Brain pericyte (primary cell): ENCODE measurements at places on chromosomes 2 and 18.

GRCh38 chr2:73889206-73889605, 3.6 kb upstream of the ACTG2 start:
- no peak for DNase-seq

DNA sequence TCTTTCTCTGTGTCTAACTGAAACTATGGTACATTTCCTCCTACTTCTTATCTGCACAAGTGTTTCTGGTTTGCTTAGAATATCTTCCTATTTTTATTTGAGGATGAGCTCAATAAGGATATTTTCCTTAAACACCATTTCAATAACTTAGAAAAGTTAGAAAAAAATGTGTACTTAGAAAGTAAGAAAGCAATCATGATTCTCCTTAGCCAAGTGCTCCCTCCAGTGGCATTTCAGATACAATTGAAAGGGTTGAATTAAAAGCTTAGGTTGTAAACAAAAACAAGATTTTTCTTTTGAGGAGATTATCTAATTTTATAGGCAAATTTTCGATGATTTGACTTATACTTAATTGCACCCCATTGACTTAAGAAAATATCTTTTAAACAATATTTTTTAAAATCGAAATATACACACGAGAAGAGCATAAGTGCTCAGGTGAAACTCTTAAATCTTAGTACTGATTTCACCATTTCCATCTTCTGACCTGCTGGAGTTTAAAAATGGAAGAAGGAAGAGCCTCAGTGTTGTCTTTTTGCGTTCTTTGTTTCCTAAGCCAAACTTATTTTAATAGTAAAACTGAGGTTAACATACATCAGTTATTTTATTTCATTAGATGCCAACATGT, 26.9 kb downstream of the C18orf63 start:
- DNase-seq, result no peak

DNA sequence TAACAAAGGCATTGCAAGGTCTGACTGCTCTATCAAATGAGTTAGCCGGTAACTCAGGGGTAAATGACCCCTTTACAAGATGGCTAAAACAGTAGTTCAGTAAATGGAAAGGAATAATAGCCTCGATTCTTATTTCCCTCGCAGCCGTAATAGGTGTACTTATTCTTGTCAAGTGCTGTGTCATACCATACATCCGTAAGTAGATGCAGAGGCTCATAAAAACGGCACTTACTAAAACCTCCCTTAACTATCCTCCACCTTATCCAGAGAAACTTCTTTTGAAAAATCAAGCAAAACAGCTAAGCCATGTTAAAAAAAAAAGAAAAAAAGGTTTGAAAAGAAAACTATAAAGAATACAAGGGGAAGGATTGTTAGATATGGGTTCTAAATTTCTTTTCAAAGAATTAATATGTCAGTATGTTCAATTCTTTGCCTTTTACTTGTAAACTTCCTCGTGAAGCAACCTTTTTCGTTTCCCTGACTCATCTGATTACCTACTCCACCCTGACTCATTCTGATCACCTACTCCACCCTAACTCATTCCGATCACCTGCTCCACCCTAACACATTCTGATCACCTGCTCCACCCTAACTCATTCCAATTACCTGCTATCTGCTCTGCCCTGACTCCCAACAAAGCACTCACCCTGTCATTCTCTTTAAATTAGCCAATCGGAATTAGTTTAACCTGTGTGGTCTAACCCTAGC, 127.5 kb downstream of the SPAG16 start:
- DNase-seq, result no peak

- no peak for DNase-seq
Observed at GRCh38 chr2:232369126-232369951, 9.2 kb upstream of the ALPP start.

GRCh38 chr2:21165350-21165749, 41.6 kb downstream of the TDRD15 start:
- DNase-seq, result no peak

- no peak for DNase-seq
Observed at GRCh38 chr2:24459224-24460161, 31.6 kb upstream of the NCOA1 start.

- no peak for DNase-seq
Observed at GRCh38 chr2:142323206-142323605, 192.4 kb upstream of the LRP1B start.

- no peak for DNase-seq
Observed at GRCh38 chr18:36547544-36547943, 250.0 kb downstream of the FHOD3 start.

GRCh38 chr18:36333414-36333813, 35.9 kb downstream of the FHOD3 start:
- DNase-seq, result no peak

DNA sequence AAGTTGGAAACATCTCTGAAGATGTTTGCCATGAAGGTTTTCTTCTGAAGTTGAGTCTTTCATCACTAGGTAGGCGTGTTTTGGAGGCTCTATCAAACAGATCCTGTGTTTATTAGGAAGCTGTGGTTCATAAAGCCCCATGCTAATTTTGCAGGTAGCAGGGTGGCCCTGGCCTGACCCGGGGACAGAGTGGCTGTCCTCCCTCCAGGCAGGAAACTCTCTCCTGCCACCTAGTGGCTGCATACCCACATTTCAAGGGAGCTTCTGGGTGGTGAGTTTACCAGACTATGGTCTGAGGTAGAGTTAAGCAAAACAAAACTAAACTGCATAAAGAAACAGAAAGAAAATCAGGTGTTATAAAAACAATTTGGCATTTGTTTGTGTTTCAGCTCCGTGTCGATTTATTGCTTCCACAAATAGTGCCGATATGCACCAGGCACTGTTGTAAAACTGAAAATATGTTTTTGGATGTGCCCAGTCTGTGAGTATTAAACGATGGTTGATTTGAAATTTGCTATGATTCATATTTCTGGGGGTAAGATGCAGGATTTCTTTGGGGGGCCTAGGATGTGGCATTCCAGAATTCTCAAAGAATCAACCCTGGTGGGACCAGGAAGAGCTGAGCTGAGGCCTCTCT, 26.0 kb upstream of the IL37 start:
- no peak for DNase-seq

DNA sequence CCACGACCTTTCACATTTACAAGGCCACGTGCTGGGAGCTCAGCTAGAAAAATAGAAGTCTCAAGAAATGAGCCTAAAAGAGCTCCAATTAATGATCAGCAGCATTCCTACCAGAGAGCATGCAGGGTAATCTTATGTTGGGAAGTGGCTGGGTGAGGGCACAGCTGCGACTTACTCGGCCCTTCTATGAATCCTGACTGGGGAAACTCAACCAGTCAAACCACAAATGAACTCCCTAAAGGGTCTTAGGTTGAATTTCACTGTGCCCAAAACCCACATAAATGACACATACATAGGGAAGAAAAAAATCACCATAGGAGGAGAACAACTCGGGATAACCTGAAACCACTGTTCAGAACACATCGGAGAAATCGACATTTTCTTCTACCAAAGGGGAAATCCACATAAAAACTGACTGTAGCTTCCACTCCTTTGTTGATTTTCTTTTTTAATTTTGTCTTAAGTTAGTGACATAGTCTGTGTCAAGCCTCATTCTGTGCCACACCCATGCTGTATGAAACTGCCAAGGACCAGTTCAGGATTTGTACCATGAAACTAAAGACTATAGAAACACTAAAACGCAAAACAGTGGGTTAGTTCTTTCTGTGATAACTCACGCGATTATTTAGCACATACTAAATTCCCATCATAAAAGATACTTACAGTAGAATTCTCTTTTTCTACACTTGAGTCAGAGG, 54.7 kb downstream of the UXS1 start:
- no peak for DNase-seq

GRCh38 chr2:162127422-162127821, 24.6 kb downstream of the GCG start:
- no peak for DNase-seq

DNA sequence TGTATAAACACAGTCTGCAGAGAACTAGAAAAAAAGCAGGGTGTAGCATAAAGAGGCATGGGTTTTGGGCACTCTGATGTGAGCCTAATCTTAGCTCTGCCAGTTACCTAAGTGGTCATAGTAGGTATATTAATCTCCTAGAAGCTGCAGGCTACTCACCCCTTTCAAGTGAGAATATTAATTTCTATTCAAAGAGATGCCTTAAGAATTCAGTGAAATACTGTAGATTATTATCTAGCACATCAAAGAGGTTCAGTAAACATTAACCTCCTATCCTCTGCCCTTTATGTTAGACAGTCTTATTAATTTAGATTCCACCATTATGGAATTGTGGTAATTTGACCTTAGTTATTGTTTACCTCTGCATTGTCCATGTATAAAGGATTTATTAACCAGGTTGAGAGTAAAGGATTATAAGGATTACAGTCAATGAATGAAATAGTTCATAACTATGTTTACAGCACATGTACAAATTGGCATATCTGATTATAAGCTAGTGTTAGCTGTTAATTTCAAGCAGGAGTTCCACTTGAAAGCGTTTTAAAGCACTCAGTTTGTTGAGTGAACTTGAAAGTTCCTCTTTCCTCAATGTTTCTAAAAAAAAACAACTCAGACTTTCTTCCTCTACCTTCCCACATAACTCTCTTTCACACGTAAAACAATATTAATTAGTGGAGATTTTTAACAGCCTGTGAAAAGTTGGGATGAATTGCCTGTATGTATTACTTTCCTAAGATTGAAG, 150.6 kb upstream of the EPC2 start:
- DNase-seq, result no peak

GRCh38 chr2:184756885-184757284, 158.6 kb downstream of the ZNF804A start:
- no peak for DNase-seq

DNA sequence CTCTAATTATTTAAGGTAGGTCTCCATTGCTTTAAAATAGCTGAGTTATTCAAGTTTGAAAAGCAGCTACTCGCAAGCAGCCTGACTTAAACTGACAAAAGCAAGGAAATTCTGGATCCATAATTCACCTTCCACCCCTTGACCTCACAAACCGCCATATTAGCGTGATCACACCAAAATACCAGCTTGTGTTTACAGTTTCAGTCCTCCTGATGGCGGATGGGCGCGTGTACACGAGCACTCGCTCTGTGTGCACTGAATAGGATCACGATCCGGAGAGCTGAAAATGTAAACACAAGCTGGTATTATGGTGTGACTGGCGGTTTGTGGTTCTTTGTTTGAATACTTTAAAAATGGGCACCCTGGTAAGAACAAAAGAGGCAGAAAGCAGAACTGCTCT, 42.4 kb upstream of the PSMD14 start:
- DNase-seq, result no peak

- no peak for DNase-seq
Observed at GRCh38 chr2:54261537-54261936, 5.5 kb upstream of the TSPYL6 start.

DNA sequence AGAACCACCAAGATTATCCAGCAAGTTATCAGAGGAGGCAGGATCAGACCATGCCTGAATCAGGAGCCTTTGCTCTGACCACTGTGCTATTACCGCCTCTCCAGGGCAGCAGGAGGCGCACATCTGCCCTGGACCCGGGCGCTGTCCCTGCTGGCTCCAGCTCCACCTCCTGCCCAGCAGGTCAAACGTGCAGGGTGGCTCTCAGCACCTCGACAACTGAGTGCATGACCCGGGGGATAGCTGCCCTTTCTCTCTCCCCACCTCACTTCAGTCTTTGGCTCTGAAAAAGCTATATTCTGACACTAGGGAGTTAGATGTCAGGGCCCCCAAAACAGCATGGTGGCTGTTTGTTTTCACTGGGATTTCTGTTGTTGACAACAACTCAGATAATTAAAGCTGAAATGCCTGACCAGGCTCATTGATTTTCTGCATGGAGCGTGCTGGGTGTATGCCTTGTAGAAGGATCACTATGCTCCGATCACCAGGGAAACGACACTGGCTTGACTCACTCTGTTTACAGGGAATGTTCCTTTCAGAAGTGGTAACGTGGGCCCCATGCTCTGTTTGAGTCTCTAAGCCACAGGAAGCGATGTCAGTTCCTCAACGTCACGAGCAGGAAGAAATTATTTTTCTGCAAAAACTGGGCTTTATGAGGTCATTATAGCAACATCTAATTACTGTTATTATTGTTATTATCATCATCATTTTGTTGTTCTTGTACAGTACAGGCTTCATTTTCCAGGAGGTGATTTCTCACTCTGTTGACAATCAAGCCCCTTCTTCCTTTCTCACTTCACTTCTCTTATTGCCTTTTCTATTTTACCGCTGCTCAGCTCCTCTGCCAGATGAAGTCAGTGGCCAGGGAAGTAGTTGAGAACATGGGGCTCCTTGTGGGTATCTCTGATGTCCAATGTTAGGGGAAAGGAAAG, 125.6 kb downstream of the PLB1 start:
- DNase-seq, result peak; percentile 78

GRCh38 chr2:11901351-11902069, 155.1 kb downstream of the LPIN1 start:
- no peak for DNase-seq

DNA sequence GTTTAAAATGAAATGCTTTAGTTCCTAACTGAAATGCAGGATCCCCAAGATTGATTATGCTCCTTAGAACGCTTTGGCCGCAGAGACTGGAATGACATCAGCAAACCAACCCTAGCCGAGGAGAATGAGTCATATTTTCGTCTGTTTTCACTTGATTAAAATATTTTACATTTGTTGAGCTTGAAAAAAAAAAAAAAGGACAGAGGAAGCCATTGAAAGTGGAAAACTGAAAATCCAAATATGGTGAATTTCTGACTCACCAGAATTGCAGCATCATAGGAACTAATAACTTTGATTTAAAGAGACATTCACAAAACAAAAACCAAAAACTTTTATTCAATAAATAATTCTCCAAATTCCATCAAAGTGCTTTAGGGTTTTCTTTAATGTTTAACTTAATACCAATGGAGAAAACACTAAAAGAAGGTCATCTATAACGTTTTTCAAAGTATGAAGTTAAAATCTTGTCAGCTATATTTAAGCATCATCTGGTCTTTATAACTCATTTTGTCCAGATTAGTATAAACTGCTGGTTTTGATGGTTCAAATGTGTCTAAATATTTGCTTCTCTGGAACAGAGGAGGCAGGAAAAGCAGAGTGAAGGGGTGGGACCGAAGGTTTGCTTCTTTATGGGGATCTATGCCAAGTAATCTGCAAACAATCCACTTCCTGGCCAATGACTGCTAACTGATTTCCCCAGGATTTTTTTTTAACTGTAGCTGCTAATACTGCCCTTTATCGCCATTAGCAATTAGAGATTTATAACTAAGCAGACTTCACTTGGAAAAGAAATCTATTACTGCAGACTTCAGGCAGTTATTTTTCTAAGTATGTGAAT, 30.9 kb upstream of the COL5A2 start:
- peak; percentile 74 for DNase-seq

DNA sequence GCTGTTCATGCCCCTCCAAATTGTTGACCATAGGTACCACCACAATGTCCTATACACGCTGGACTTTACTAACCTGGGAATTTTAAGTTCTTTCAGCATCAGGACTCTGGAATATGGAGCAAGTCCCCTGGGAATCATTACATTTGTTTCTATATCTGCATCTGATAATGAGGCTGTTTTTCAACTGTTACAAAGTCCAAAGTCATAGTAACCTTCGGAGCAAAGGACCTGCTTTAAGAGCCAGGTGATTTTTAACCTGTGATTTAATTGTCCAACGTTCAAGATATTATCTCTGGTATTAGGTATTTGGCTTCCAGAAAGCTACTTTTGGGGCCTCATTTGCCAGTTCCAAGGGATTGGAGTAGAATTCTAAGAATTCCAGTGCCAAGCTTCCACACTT, 7.5 kb upstream of the B3GNT2 start:
- no peak for DNase-seq
